ENCODE measurements at places on chromosomes 11 and 22. TPM values are rescaled to one million over a fixed set of nuclear protein-coding genes. Genes with fewer than 3 reads are reported as not detected.
A peak's percentile ranks its signal among the peaks of the same experiment; 100 is the strongest.

DNA sequence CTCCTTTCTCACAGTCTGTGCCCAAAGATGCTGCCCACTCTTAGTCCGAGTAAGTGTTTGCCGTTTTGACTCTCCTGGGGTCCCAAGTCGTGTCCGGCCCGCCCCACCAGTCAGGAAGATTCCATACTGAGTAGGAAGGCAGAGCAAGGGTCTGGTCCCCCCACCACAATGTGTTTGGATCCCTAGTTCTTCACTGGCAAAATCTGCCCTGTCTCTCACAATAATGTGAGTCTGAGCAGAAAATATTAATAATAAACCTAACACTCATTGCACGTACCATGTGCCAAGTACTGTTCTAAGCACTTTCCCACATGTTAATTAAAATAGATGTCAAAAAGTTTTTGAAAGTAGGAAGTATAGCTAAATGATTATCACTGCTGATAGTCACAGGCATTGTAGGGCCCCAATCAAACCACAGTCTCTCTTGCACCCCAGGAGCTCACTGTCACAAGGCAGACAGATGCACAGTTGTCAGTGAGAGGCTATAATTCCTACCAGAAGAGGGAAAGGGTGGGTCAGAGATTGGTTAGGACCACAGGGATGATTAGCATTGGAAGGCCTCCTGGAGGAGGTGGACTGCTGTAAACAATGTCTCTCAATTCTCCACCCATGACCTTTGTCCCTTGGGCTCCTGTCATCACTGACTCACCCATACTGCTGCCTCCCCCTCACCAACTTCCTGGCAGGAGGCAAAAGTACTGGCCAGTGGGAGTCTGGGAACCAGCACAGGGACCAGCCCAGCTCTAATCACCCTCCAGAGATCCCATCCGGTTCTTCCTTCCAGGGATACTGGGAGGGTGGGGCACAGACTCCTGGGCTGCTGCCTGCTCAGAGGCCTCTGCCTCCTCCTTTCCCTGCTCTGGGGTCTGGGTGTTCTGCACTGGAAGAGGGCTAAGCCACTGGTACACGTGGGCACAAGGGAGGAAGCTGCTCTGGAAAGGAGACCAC is 1.0 kb upstream of the POLD4 start:
- no peak for DNase-seq

DNA sequence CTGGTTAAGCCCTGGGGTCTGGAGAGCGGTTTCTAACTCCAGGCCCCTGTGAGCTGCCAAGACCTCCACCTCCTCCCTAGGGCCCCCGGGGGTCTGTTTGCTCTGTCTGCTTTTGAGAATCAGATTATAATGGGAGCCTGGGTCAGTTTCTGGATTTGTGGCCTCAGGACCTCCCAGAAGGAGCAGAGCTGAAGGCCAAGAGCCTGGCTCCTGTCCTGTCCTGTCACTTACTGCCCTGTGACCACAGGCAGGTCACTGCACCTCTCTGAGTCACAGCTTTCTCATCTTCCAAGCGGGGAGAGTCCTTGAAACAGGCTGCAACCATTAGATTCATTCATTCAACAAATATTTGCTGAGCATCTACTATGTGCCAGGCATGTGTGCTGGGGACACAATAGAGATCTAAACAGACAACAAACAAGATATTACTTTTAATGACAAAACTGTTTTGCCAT is 87.3 kb upstream of the FGF3 start:
- no peak for DNase-seq

DNA sequence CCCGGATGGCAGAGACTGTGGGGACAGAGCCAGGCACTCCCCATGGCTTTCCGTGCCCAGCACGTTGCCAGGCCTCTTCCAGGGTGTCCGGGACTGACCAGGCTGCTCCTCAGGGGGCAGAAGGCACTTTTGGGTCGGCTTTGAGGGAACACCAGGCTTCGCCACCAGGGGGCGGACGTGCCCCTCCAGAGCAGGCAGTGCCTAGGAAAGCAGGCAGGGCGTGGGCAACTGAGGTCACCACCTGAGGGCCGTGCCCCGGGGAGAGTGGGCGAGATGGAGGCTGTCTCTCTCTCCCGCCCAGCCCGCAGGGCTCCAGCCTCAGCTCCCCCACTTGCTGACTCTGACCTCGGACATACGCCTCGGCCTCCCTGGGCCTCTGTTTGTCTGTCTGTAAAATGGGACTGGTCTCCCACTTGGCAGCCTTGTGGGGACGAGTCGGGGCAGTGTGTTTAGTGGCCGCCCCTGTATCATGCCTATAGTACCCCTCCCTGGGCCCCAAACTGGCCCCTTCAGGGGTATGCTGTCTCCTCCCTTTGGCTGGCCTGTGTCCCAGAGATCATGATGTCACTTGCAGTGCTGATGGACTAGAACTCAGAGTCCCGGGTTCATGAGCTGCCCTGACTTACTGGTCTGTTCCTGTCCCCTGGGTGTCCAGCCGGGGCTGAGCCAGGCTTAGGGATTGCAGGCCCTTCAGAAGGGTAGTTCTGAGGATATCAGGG is 4.4 kb upstream of the PRR5 start:
- DNase-seq = peak; percentile 93

DNA sequence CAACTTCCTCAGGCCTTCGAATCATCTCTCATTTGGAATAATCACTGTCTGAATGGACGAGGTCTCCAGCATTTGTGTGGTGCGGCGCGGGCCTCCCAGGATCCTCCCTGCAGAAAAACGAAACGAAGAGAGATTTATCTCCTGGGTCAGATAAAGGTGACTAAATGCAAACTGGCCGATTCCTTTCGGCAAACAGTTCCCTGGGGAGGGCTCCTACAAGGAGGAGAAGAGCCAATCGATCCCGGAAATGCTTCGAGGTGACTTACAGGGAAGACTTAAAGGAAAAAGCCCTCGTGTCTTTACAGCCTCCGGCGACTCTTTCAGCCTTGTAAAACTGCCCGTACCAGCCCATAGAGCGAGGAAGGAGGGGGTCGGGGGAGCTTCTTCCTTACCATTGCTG is 126.5 kb downstream of the MIAT start:
- DNase-seq = no peak

Gene ACR
- total RNA-seq = 0.55 TPM

Gene NPTXR
- 10.4 TPM for total RNA-seq

Gene POU2AF2
- not detected for total RNA-seq

Gene CDK2AP2
- 47.6 TPM for total RNA-seq

Gene MOV10L1
- not detected for total RNA-seq
